Stimulated activated CD4-positive, alpha-beta T cell treated with anti-CD3 and anti-CD28 coated beads, Interleukin-2, amount 100 ng/mL, for 48 hours (primary cell): ENCODE measurements at places on chromosomes 2 and 18.

DNA sequence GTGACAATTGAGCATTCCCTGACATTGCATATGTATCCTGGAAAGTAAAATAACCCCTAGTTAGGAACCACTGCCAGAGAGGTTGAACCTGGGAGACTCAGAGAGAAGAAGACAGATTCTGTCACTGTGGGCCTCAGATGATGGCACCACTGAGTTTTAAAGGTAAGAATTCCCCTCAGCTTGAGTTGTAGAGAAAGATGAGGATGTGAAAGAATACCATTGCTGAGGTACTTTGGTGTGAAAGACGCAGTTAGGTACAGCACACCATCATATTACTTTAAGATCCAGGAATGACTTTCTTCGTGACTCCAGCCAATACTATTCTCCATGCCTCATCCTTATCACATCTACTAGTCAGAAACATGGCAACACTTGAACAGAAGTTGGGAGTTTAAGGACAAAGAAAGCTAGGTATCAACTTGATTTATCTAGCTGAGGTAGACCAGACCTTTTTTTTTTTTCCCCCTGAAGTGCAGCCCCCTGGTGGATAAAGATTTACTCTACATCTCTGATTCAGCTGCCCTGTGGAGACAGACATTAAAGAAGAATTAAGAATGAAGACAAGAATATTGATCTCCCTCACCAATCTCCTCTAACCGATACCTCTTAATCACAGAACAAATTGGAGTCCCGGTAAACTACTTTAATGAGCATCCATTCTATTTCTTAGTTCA, 630.5 kb upstream of the FANCL start:
- no peak for DNase-seq

DNA sequence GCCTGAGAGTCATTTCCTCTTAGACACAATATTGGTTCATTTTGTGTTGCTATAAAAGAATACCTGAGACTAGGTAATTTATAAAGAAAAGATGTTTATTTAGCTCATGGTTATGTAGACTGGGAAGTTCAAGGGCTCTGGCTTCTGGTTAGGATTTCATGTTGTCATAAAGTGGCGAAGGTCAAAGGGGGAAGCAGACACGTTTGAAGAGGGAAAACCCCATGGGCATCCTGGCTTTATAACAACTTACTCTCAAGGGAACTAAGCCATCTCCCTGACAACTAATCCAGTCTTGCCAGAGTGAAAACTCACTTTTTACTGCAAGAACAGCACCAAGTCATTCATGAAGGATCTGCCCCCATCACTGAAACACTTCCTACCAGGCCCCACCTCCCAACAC, 89.7 kb upstream of the RNF152 start:
- no peak for DNase-seq

DNA sequence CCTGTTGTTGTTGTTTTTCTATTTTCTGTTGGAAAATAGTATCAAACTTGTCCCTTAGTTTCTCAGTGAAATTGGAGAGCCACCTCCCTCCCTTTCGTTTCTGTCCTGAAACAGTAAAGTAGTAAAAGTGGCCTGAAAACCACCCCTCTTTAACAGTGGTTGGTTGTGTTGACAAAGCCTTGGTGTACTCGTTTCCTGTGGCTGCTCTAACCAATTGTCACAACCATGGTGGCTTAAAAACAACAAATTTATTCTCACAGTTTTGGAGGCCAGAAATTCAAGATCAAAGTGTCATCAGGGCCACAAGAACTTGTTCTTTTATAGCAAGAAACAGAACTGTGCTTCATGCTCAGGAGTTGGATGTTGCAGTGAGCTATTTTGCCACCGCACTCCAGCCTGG, 4.0 kb upstream of the DYSF start:
- no peak for DNase-seq

DNA sequence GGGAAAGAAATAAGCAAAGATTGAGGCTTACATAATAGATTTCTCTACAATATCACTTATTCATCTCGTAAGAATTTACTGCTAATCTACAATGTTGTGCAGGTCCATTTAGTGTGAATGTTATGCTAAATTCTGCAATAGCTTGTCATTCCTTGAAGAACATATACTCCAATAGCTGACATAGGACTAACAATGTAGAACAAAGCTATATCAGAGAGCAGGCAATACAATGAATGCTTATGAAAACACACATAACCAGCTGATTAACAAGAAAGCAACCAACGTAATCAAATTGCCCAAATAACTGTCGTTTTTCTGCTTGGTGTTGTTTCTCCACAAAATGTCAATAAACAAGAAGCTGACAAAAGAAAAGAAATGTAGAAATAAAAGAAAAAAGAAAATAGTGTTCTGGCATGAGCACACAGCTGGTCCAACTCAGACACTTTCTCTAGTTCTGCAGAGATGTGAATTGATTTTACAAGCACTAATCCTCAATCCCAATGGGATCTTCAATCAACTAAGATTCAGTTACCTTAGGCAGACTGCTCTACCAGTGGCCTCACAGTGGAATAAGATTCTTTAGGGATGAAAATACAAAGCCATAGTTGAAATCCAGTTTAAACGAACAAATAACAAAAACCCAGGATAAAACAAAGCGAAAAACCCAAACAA, 1024.7 kb upstream of the PIK3C3 start:
- DNase-seq, result no peak

GRCh38 chr2:238942726-238943300, 94.9 kb downstream of the TWIST2 start:
- DNase-seq, result no peak

DNA sequence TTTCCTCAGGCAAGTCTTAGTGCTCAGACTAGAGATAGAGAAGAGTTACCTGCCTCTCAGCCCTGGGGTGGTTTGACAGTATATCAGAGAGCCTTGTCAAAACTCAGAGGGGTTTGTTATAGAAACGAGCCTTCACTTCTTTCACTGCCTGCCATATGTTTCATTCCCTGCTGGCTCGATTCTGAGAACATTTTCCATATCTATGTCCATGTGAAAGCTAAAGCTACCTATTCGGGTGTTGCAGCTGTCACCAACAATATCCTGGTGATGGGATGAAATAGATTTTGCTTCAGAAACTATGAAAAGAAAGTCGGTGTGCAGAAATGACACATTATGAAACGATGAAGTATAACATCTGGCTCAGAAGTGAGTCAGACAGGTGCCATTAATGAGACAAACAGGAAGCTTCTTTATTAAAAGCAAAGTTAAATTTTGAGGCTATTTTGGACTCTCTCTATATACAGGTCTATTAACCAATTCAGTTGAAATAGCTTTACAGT, 56.1 kb upstream of the TANK start:
- DNase-seq, result no peak

- DNase-seq, result no peak
Observed at GRCh38 chr18:36031903-36032302, 35.5 kb downstream of the RPRD1A start.

- no peak for DNase-seq
Observed at GRCh38 chr18:26468931-26469340, 79.4 kb downstream of the KCTD1 start.

DNA sequence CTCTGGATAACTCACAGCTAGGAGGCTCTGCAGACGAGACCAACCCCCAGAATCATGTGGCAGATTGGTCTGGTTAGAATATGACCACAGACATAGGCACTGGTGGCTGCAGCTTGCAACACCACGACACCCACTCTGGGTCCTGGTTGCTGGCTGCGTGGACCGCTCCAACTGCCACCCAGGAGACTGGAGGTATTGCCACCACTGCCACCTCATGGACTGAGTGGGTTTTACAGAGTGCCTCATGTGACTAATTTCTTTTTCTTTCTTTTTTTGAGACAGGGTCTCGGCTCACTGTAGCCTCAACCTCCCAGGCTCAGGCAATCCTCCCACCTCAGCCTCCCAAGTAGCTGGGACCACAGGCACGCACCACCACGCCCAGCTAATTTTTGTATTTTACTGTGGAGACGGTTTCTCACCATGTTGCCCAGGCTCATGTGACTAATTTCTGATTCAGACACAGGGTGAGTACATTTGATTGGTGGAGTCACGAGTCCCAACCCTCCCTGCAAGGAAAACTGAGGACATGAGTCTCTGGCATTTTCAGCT, 29.9 kb upstream of the NT5DC4 start:
- DNase-seq, result peak; percentile 47

- no peak for DNase-seq
Observed at GRCh38 chr2:939936-940601, 10.6 kb upstream of the SNTG2 start.

DNA sequence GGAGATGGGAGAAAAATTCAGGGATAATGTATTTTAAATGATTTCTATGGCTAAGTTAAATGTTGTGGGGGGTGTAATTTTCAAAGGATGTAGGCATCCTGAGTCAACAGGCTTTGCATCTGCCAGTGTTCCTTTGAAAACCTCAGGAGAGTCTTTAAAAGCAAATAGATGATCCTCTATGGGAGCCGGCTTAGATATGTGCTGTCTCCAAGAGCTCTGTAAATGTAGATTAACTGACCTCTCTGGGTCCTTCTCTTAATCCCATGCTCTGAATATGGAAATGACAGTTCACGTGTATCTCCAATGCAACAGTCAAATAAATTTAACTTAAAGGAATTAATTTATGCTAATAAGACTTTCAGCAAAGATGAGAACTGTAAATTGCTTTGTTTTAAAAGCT, 292.7 kb downstream of the ERBB4 start:
- DNase-seq, result no peak

GRCh38 chr2:234403074-234403473, 93.8 kb downstream of the ARL4C start:
- no peak for DNase-seq

DNA sequence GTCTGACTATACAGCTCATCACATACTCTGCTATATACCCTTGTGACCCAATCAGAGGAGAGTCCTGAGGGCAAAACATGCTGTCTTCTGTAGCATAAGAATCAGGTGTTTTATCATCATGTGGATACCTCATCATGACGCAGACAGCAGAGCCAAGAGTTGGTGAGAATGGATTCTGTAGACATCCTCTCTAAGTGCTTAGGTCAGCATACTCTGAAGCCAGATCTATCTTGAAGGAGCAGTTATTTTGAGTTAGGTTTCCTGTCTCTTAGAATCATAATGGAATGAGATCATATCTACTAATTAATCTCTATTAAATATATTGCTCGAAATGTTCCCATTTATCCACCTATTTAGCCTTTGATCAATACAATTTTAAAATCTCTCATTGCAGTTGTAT, 190.2 kb upstream of the KCNH7 start:
- DNase-seq, result no peak

DNA sequence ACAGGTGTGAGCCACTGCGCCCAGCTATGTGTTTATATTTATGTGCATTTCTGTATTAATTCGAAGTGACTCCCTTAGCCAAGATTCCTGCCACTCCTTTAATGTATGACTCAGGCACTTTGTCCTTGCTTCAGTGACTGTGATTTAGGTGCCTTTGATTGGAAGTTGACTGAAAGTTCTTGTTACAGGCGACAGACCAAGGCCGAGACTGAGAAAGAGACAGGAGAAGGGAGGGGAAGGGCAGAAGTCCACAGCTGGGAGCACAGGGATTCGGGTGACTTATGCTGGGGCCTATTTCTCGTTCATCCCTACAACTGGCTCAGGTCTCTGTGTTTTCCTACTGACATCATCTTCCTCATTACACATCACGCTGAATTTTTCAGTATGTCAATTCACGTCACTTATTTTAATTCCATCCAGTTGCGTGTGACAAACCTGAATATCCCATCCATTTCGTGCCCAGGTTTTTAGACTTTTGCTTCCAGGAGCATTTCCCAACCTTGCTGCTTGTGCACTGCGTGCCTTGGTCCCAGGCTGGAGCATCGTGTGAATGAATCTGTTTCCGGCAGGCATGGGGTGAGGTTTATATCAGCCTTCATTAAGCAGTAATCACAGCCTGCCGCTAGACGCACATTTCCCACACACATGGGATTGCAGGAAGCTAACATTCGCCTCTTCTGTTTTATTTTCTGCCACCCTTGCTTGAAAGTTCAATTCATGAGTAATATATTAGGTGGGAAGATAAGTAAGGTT, 42.4 kb downstream of the TMEM18 start:
- DNase-seq, result no peak

DNA sequence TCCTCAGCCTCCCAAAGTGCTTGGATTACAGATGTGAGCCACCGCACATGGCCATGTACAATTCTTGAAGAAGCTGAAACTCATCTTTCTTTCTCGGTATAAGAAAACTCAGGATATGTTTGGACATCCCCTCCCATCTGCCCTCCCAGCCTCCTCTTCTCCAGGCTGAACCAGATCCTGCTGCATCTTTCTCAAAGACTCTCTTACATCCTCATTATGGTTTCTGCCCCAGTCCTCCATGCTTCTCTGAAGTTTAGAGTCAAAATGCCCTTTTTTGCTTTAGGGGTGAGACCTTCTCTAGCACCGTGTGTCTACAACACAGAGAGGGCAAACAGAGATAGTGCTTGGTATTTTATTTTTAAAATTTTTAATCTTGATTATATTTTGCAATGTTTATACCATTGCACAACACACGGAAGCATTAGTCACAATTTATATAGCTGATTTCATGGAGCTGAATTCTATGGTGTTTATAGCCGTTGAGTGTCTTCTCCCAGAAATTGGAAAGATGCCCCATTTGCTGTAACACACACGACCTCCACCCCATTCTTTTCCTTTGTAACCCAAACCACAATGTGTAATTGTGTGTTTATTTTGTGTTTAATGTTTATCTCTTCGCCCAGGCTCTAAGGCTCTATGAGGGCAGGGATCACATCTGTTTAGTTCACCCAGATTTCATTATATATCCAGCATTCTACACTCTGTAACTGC, 206.0 kb upstream of the TNP1 start:
- no peak for DNase-seq

DNA sequence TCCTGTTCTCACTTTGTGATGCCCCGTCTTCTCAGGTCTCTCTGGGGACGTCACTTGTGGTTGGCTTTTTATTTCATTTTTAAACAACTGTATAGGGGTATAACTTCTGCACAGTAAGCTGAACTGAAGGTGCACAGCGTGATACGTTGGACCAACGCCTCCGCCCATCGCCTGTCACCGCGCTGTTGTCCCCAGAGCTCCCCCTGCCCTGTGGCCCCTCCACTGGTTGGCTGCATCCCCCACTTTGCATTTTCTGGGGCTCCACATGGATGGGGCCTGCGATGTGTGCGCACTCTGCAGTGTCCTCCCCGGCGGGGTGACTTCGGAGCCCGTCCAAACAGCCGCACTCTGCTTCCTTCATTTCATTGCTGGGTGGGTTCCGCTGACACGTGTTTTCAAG, 14.3 kb downstream of the GPR35 start:
- DNase-seq, result no peak

GRCh38 chr2:2184549-2185249, 146.4 kb downstream of the MYT1L start:
- DNase-seq, result no peak

DNA sequence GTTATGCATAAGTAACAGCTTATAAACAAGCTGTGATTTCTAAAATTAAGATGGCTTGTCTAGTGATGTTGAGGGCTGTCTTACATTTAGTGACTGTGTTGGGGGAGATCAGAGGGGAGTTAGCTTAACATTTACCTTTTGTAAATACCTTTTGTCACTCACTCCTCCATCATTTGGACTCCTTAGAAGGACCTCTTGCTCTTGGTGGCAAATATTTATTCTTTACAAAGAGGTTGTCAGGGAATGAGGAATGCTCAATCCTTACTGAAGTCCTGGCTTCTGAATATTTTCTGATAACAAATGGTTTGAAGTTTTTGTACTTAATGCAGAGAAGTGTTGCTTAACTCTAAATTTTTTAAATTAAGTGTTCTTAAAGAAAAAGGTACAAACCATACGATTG, 438.8 kb upstream of the FAM98A start:
- no peak for DNase-seq
